ENCODE measurements at places on chromosomes 12 and 14. TPM values are rescaled to one million over a fixed set of nuclear protein-coding genes. Genes with fewer than 3 reads are reported as not detected.

The KRT79 gene
- not detected for polyA plus RNA-seq

The RFLNA gene
- polyA plus RNA-seq: not detected

The PRH1 gene
- 2.0 TPM for polyA plus RNA-seq

The GPR132 gene
- not detected for polyA plus RNA-seq
